Activated CD8-positive, alpha-beta memory T cell treated with anti-CD3 and anti-CD28 coated beads for 4 hours (primary cell): ENCODE measurements at places on chromosomes 12 and 14.

GRCh38 chr14:80606347-80606772, 335.2 kb downstream of the CEP128 start:
- DNase-seq = no peak

DNA sequence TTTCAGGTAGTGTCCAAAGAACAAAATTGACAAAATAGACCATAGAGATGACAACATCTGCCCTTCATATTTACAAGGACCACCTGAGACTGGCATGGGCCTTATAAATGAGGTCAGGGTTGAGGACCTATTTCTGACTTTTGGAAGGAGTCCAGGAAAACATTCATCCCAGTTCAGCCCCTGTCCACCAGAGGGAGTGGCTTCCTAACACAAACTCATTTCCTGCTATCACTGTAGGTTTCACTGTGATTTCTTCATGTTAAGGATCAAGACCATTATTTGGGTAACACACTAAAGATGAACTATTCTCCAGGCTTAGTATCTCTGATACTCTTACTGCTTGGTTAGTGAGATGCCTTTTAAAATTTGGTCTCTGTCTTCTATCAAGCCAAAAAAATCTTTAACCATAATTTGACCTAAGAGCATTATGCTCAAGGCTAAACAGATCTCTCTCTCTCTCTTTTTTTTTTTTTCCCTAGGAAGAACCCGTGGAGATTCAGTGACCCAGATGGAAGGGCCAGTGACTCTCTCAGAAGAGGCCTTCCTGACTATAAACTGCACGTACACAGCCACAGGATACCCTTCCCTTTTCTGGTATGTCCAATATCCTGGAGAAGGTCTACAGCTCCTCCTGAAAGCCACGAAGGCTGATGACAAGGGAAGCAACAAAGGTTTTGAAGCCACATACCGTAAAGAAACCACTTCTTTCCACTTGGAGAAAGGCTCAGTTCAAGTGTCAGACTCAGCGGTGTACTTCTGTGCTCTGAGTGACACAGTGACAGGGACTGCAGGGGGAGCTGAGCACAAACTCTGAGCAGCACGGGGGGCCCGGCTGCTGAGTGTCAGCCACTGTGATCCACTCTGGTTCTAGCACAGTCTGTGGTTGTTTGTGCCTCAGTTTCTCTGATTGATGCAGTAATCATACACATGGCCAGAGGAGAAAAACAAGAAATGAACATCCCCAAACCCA, 267.6 kb upstream of the OR4E1 start:
- DNase-seq = no peak

- DNase-seq = no peak
Measured at GRCh38 chr12:123032736-123033391, 52.4 kb downstream of the ARL6IP4 start.

- no peak for DNase-seq
Measured at GRCh38 chr12:13744561-13744960, 236.8 kb downstream of the GRIN2B start.

DNA sequence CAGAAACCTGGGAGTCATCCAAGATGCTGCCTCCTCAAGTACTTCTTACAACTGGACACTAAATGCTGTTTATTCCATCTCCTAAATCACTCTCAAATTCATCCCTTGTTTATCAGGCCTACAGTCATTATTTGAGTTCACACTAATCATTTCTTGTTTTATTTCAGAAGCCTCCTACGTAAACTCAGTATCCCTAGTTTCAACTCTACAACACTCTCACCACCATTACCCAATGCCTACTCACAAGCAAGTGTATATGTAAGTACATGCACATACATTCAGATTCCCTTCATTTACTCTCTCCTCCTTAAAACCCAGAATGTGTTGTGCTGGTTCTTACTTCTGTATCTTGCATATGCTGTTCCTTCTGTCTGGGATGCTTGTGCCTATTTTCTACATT, 43.0 kb downstream of the DDHD1 start:
- DNase-seq = no peak

GRCh38 chr12:92472201-92472600, 230.6 kb upstream of the PLEKHG7 start:
- DNase-seq = no peak

DNA sequence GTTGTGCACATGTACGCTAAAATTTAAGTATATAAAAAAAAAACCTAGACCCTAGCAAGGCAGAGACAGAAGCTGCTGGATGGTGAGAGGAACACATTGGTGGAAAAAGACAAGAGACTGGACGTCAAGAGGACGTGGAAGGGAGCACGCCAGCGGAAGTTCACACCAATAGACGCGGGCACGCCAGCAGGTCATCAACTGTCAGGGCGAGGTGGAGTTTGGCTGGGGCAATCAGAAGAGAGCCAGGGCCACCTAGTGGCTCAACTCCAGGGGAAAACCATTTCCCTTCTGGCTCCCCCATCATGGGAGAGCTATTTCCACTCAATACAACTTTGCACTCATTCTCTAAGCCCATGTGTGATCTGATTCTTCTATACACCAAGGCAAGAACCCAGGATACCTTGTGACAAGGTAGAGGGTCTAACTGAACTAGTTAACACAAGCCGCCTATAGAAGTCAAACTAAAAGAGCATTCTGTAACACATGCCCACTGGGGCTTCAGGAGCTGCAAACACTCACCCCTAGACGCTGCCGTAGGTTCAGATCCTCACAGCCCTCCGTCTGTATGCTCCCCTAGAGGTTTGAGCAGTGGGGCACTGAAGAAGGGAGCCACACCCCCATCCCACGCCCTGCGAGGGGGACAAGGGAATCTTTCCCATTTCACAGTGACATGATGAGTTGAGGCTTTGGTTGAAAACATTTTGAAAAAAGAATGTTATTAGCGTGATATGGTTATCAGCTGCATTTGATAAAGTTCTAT, 702.7 kb downstream of the TMTC2 start:
- DNase-seq = no peak

DNA sequence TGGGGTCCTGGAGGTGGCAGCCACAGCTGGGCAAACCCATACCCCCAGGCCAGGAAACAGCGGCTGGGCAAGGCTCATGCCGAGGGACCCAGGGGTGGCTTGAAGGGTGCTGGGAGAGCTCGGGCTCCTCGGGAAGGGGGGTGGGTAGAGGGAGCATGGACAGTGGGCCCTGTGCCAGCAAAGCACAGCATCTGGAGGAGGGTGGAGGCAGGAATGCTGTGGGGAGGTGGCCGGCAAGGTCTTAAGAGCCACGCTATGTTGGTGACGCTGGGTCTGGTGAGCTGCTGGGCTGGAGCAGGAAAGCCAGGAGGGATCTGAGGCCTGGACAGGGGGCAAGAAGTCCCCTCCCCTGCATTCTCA, 48.2 kb upstream of the DLK1 start:
- DNase-seq = no peak
